Stimulated activated CD8-positive, alpha-beta memory T cell treated with anti-CD3 and anti-CD28 coated beads, Interleukin-7, amount 100 ng/mL, for 1 hour (primary cell): ENCODE measurements at places on chromosomes 16 and 17.

DNA sequence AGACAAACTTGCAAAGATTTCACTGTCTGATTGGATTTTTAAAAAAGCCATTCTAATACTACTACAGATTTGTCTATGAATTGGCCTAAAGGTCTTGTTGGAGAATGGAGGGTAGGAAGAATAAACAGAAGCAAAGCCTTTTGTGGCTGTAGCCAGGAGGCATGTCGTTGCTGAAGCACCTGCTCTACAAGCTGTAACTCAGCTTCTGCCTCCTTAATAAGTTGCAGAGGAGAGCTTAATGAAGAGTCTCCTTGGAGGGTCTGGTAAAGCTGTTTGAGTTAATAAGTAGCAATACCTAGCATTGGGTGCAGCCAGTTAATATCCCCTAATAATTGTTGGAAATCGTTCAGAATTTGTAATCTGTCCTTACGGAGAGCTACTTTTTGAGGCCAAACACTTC, 10.0 kb upstream of the ZNF689 start:
- no peak for DNase-seq

GRCh38 chr16:11996433-11997330, 20.1 kb downstream of the SNX29 start:
- DNase-seq, result no peak

- DNase-seq, result peak; percentile 69
These were observed 2.5 kb downstream of the CORO1A start for GRCh38 chr16:30185683-30186421.

- DNase-seq, result no peak
These were observed 35.1 kb upstream of the IL21R start for GRCh38 chr16:27366687-27367460.

DNA sequence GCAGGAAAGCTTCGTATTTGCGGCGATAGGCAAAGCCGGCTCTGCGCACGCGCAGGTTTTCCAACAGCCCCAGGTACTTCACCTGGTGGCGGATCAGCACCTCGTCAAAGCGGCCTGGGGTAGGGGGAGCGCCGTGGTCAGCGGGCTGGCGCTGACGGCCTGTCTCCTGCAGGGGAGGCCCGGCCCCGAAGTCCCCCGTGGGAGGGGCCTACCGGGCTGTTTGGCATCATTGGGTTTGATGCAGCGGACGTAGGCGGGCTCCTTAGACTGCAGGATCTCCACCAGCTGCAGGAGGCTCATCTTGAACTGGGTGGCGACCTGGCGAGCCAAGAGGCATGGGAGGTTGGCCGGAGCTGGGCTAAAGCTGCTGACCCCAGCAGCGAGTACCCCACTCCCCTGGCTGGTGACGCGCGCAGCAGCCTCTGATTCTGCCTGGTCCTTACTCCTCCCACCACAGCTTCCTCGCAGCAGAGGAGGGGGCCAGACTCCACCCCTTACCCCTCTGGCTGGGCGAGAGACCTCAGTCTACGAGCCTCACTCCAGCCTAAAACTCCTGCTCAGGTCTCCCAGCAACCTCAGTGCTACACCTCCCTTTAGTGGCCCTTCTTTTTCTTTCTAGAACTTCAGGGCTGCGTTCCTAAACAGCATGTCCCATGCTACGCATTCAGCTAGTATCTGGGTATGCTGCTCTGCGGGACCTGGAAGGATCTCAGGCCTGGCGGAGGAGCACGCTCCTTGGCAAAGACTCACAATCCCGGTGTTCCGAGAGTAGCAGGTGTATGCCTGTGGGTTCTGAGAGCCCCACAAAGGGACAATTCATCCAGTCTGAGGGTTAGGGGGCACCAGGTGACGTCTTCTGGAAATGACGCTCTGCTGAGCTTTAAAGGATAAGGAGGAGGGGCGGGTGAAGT, 16.1 kb upstream of the CRK start:
- no peak for DNase-seq

- DNase-seq, result no peak
These were observed 19.3 kb downstream of the MFSD11 start for GRCh38 chr17:76757256-76757655.

DNA sequence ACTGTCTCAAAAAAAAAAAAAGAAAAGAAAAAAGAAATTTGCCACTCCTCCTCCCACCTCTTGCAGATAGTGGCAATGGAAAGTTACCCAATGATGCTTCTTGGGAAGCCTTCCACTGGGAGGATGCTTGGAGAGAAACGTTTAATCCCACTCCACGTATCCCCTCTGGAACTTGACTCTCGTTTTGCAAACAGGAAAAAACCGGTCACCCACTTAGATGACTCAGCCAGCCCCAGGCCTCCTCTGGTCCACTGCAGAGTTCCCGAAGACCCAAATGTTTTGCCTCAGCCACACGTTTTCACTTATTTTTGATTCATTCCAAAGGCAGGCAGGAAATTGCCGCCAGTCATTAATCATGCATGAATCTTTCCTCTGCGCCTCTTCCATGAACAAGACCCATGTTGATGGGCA, 9.3 kb upstream of the TNFRSF17 start:
- no peak for DNase-seq
